ENCODE measurements at places on chromosomes 1 and 21.

- H3K27me3 ChIP-seq: no peaks in the 10 kb centered on the region
- no peak for DNase-seq
- H3K4me3 ChIP-seq: no peak overlapping the region
- H3K4me1 ChIP-seq: peaks cover 11% of the 10 kb centered on the region
- H3K27ac ChIP-seq: no peak overlapping the region
These were observed 113.6 kb downstream of the ZMYM4 start for GRCh38 chr1:35382107-35382506.

GRCh38 chr1:6352138-6352563, 41.4 kb downstream of the ACOT7 start:
- H3K27me3 ChIP-seq: no peaks in the 10 kb centered on the region
- peak overlapping the region; percentile 46 for H3K27ac ChIP-seq
- H3K4me1 ChIP-seq: peaks cover 38% of the 10 kb centered on the region
- no peak overlapping the region for H3K4me3 ChIP-seq
- peaks cover 13% of the 10 kb centered on the region for H3K36me3 ChIP-seq

GRCh38 chr1:74712881-74713280, 20.0 kb downstream of the CRYZ start:
- no peak overlapping the region for H3K27ac ChIP-seq
- H3K27me3 ChIP-seq: no peaks in the 10 kb centered on the region
- H3K36me3 ChIP-seq: peaks cover 12% of the 10 kb centered on the region
- no peak overlapping the region for H3K4me3 ChIP-seq

DNA sequence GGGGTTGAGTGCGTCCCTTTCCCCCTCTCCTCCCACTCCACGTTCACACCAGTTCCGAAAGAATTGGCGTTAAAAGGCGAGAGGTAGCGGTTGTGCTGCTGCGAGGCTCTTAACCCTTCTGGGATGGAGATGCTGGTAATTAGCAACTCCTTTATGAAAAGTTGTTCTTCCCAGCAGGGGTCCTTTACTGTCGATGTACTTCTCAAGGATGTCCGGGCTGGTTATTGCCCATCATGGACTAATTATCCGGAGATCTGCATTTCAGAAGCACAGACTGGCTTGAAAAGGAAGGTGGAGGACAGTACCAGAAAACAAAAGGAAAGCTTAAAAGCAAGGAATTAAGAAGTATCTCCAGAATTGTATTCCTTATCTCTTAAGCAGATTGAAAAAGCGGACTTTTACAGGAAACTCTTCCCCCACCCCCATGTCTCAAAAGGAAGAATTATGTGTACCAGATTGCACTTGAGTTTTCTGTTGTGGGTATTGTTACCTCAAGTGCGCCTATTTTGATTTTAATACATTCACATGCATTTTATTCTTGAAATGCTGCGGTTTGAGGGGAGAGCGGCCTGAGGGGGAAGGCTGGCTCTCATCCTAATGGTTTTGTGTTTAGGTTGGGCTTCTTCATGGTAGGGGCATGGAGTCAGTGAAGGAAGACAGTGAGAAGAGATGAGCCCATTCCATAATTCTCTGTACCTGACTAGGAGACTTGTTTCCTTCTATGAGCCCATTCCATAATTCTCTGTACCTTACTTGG, 1.5 kb downstream of the AK4 start:
- no peaks in the 10 kb centered on the region for H3K27me3 ChIP-seq
- no peak for DNase-seq
- peak overlapping the region; percentile 79 for H3K4me3 ChIP-seq
- peaks cover 28% of the 10 kb centered on the region for H3K4me1 ChIP-seq
- H3K27ac ChIP-seq: peak overlapping the region; percentile 6
- peaks cover 4% of the 10 kb centered on the region for H3K36me3 ChIP-seq

DNA sequence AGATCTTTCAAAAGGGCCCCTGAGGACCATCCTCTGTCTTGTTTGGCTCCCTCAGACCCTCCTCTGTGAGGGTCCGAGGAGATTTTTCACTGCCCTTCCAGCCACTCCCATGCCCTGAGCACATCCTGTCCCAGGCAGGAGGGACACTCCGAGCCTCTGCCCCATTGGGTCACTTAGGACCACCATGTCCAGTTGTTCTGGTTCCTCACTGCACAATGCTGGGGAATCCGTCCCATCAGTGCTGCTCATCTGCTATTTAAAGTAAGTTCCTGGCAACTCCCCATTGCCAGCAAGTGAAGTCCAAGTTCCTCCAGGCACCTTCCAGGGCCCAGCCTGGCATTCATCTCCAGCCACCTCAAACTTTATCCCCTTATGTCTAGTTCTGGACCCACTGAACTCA, 117.5 kb upstream of the GRIK3 start:
- DNase-seq: no peak
- H3K36me3 ChIP-seq: no peaks in the 10 kb centered on the region
- H3K4me3 ChIP-seq: no peak overlapping the region

DNA sequence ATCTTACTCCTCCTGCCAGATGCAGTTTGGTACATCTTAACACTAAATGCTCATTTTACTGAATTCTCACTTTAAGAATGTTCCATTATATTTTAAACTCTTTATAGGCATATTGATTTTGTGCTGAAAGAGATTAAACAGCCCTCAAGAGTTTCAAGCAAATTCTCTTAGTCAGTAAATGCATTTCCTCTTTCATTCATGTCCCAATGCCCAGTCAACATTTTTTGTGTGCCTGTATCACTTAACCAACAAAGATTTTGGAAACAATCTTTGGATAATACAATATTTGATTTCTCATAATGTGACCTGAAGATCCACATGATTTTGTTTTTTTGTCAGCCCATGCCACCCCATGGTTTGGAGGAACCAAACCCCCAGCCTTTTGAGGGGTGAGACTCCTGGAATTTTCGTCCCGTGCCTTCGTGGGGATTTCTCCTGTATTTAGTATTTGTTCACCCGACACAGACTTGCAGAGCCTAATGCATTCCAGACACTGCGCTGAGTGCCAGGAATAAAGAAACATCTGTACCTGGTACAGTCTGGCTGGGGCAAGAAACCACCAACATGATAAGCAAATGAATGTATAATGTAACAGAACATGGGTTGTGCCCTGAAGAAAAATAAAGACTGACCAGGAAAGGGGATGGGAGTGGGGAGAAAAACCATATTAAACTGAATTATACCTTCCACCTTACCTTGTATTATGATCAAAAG, 47.1 kb upstream of the ETS2 start:
- no peak overlapping the region for H3K4me3 ChIP-seq
- DNase-seq: no peak
- H3K27ac ChIP-seq: no peak overlapping the region
- H3K4me1 ChIP-seq: peaks cover 22% of the 10 kb centered on the region

DNA sequence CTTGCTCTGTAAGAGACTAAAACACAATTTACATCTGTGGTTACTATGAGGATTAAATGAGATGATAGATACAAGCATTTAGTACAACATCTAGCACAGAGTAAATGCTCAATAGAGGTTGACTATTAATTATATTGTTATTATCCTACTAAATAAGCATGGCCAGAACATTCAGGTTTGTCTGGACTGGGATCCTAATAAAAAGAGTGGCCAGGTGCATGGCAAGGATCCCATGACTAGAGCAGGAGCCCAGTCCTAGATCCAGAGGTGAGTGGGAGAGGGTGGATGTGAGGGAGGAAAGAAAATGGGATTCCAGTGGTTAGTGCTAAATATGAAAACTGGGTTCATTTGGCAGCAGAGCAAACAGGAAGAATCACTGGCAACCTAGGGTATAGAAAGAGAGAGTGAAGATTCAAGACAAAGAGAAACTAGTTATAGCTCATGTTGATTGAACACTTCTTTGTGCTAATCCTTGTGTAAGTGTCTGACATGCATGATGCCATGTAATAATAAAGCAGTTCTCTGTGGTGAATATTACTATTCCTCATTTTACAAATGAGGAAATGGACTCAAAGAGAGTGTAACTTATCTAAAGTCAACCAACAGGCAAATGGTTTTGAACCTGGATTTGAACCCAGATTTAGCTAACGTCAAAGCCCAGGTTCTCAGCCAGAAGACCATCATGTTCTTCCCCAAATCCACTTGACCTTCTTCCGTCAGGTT, 71.1 kb upstream of the FGGY start:
- H3K4me1 ChIP-seq: peaks cover 16% of the 10 kb centered on the region
- DNase-seq: no peak
- no peaks in the 10 kb centered on the region for H3K27me3 ChIP-seq
- no peak overlapping the region for H3K4me3 ChIP-seq
- no peak overlapping the region for H3K27ac ChIP-seq
- no peaks in the 10 kb centered on the region for H3K36me3 ChIP-seq

DNA sequence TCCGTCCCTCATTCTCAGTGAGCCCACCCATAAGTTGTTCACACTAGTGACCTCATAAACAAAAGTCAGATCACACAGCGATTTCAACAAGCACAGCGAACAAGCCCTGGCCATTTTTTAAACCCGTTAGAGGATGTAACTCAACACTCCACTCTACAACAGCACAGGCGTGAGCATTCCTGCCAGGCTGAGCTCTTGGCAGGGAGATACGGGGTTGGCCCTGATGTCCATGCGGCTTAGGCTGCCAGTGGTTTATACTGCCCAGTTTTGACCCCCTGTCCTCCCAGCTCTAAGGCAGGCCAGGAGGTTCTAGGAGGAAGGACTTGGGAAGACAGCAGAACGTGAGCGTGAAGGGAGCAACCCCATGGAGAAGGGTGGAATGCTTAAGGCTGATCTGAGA, 35.0 kb downstream of the PARP1 start:
- H3K36me3 ChIP-seq: peaks cover 100% of the 10 kb centered on the region
- no peak overlapping the region for H3K27ac ChIP-seq
- no peak overlapping the region for H3K4me3 ChIP-seq
- H3K27me3 ChIP-seq: no peaks in the 10 kb centered on the region
- DNase-seq: no peak

DNA sequence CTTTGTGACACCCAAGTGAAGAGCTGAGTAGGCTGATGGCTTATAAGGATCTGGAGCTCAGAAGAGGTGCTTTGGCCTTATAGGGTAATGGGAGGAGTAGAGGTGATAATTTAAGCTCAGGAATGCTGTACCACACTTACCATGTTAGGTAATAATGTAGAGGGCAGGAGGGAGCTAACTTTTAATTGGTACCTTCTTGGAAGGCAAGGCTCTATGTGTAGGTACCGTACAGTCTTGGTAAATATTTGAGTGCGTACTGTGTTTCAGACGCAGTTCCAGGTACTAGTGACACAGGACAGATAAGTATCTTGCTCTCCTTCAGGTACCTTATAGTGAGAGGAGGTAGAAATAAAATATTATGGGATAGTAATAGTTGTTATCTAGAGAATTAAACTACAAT, 16.8 kb downstream of the CAMSAP2 start:
- H3K4me1 ChIP-seq: peaks cover 55% of the 10 kb centered on the region
- no peaks in the 10 kb centered on the region for H3K27me3 ChIP-seq
- no peak overlapping the region for H3K4me3 ChIP-seq
- DNase-seq: no peak

Measured in MCF 10A (cell line).